ENCODE measurements at places on chromosomes 1 and 21. TPM values are rescaled to one million over a fixed set of nuclear protein-coding genes. Genes with fewer than 3 reads are reported as not detected.

LPAR3 gene
- total RNA-seq = 0.81 TPM

KCNA3 gene
- total RNA-seq = 15.5 TPM

MORN1 gene
- total RNA-seq = 6.6 TPM

LCE1B gene
- not detected for total RNA-seq

LCA5L gene
- not detected for total RNA-seq

TPTE gene
- total RNA-seq = not detected

EBNA1BP2 gene
- total RNA-seq = 115 TPM

KIAA1614 gene
- 0.18 TPM for total RNA-seq

TMEM82 gene
- total RNA-seq = not detected

PTGFR gene
- not detected for total RNA-seq

SLC22A15 gene
- total RNA-seq = 0.25 TPM

VWA5B1 gene
- total RNA-seq = not detected

DDR2 gene
- 0.45 TPM for total RNA-seq

KCNJ15 gene
- 0.43 TPM for total RNA-seq

GPA33 gene
- total RNA-seq = not detected

RGS21 gene
- not detected for total RNA-seq

SERPINC1 gene
- total RNA-seq = not detected

GSTM2 gene
- 16.2 TPM for total RNA-seq

EDARADD gene
- 3.0 TPM for total RNA-seq

LCE2A gene
- not detected for total RNA-seq

C1orf94 gene
- total RNA-seq = not detected

RIMS3 gene
- total RNA-seq = 3.9 TPM

PCP4L1 gene
- total RNA-seq = 0.18 TPM

PAPPA2 gene
- 0.07 TPM for total RNA-seq

CD5L gene
- total RNA-seq = not detected

FMN2 gene
- not detected for total RNA-seq

KCNC4 gene
- 12.2 TPM for total RNA-seq

ID3 gene
- total RNA-seq = 70.4 TPM

DHX9 gene
- 228 TPM for total RNA-seq

FCGR2B gene
- not detected for total RNA-seq

TAF5L gene
- 19.5 TPM for total RNA-seq

PDE9A gene
- 11.5 TPM for total RNA-seq

TPM3 gene
- total RNA-seq = 591 TPM

TAL1 gene
- total RNA-seq = not detected

VAV3 gene
- total RNA-seq = 6.2 TPM

IBA57 gene
- 10.8 TPM for total RNA-seq

SIPA1L2 gene
- 1.7 TPM for total RNA-seq

AVPR1B gene
- total RNA-seq = not detected

MCOLN3 gene
- 0.25 TPM for total RNA-seq

FMOD gene
- total RNA-seq = 2.4 TPM

Data from activated CD8-positive, alpha-beta T cell treated with anti-CD3 and anti-CD28 coated beads for 36 hours (primary cell).